ENCODE measurements at places on chromosomes 2 and 18.

DNA sequence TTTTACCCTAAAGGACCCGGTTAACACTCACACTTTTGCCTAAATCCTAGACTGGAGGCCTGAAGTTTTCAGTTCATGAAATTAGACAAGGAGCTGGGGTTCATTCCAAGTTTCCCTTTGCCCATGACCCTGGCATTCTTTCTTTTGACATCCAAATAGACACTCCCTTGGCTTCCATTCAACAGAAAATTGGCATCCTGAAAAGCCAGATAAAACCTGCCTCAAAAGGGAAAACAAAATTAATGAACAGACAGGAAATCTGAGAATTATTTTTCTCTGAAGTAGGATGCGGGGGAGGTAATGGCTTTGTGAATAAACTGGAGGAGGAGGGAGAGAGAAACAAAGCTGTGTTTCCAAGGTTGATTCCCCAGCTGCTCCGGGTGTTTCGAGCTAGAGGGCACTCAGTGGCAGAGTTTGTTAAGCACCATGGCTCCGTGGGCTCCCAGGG lies 41.0 kb downstream of the SPP2 start:
- DNase-seq: no peak

GRCh38 chr2:62672601-62673000 lies 32.9 kb upstream of the EHBP1 start:
- no peak for DNase-seq

GRCh38 chr2:115036818-115037217 lies 594.4 kb downstream of the DPP10 start:
- DNase-seq: no peak

- DNase-seq: no peak
Measured at GRCh38 chr2:181741756-181742155, 61.4 kb upstream of the NEUROD1 start.

- no peak for DNase-seq
Measured at GRCh38 chr2:7740114-7740513, 822.9 kb downstream of the RNF144A start.

GRCh38 chr2:24818721-24819167 lies 25.5 kb downstream of the CENPO start:
- no peak for DNase-seq

DNA sequence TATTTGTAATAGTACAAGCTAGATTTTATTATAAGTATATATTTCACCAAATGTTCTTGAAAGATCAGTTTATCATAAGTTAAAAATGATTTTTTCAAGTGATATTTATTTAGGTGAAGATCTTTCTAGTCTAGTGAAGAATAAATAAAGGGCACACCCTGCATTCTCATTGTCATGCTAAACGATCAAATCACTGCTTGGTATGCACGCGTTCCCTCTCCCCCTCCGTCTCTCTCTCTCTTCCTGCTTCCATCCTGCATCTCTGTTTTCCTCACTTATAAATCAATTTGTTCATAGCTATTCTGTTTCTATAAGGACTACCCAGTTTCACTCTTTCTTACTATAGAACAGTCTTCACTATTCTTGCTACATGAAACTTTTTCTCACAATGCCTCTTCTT lies 1067.4 kb downstream of the LRP1B start:
- no peak for DNase-seq

DNA sequence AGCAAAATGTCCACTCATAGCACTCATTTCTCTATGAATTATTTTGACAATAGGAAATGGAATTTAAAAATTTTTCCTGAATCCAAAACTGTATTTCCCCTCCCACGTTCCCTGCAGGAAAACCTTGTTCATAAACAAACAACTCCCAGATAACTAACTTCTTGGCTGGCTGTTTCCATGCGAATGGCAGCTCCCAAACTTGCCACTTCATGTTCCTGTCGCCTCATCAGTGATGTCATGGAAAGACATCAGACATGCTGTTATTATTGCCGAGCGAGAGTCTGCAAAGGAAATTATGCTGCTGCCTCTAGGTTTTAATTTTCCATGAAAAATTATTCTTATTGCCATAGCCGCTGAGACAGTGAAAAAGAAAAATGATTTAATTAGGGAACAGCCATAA lies 117.0 kb upstream of the RIOK3 start:
- no peak for DNase-seq

DNA sequence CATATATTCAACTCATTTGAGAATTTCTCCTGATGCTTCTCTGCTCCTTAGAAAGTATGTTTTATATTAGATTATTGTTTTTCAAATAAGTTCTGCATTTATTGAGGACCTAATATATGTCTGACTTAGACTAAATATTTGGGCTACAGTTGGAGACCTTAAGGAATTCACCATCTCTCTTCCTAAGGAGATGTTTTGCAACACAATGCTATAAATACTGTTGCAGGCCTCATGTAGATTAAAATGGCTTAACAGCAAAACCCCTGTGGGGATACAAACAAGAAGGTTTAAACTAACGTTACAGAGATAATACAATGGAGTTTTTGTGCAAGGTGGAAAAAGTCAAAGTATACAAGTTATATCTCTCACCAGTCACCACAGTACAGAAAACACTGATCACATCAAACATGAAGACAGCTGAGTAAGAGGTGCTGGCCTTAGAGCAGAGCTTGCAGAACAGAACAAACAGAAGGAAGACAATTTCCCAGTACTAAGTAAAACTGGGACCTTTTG lies 20.1 kb upstream of the BMPR2 start:
- DNase-seq: no peak

Data from NCI-H510A (cell line).